ENCODE measurements at places on chromosomes 16 and 17.
A peak's percentile ranks its signal among the peaks of the same experiment; 100 is the strongest.

- DNase-seq, result no peak
Measured at GRCh38 chr17:22203208-22203715, 510.9 kb downstream of the KCNJ18 start.

GRCh38 chr17:82799591-82799990, 40.2 kb downstream of the ZNF750 start:
- DNase-seq, result no peak

GRCh38 chr17:77363821-77364361, 223.1 kb downstream of the SEC14L1 start:
- DNase-seq, result no peak

DNA sequence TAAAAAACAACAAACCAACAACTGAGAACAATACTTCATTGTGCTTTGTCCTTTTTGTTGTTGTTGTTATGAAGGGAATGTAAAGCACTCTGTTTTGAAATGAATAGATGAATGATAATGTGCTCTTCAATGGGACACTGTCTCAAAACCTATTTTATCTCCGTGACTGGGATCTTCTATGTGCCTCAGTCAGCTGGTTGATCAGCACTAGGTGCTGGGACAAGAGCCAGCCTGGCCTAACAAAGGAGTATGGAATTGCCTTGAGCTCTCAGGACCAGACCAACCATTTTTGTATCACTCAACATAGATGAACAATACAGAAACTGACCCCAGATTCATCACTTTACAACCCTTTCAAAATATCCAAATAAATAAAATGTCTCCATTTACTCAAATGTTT, 440.2 kb downstream of the KCNJ2 start:
- no peak for DNase-seq

- DNase-seq, result no peak
Measured at GRCh38 chr17:36765436-36766043, 164.2 kb downstream of the MRM1 start.

DNA sequence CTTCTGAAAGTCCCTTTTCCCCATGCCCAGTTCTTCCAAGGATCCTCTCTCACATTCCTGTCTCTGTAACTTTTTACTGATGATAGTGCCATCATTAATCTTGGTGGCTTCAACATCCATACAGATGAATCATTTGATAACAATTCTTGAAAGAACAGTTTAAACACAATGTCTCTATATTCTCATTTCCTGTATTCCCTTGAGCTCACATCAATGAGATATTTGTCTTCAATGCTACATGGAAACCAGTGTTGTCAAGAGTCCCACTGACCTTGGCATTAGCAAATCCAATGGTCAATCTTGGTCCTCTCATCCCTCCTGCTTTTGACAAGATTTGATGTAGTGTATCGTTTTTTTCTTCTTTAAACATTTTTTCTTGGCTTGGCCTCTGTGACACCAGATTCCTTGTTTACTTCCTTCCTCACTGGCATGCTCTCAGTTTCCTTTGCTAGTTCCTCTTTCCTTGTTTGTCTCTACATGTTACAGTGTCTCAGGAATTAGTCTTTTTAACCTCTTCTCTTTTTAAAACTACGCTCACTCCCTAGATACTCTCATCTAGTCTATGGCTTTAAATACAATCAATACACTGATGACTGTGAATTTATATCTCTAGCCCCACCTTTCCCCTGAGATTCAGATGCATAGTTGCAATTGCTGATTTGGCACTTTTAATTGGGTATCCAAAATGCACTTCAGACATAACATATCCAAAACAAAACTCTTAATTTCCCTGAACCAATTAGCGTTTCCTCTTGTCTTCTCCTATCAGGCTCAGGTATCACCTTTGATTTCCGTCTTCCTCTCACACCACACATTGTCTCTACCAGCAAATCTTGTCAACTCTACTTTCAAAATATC, 134.0 kb downstream of the MYO1D start:
- no peak for DNase-seq

- DNase-seq, result no peak
Measured at GRCh38 chr16:20566864-20567263, 9.3 kb downstream of the ACSM2B start.

DNA sequence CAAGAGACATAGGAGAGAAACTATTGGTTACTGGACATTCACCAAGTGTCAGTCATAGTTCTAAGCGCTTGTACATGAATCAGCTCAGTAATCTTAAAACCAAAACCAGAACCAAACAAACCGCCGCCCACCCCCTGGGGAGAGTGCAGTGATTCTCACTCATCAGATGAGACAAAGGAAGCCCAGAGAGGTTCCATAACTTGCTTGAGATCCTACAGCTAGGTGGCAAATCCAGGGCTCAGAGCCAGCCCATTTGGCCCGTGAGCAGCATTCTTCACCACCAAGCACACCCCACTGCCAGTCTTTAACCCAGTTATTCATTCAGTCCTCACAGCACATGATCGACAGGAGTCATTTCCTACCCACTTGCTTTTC, 37.2 kb upstream of the RGS9 start:
- DNase-seq, result peak; percentile 97

DNA sequence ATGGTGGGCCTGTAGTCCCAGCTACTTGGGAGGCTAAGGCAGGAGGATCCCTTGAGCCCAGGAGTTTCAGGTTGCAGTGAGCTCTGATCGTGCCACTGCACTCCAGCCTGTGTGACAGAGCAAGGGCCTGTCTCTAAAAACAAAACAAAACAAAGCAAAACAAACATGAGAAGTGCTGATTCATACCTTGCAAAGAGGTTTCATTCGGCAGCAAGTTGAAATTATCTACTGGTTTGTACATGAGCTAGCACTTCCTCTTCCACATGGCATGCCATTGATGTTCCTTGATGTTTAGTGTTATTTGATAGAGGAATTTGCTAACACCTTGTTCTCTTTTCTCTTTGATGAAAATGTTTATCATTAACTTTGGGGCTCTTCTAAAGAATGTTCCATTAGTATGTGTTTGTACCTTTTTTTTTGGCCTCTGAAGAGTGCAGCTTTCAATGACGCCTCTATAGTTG, 50.6 kb downstream of the SPECC1 start:
- no peak for DNase-seq

- peak; percentile 77 for DNase-seq
Measured at GRCh38 chr17:81983639-81984373, 6.4 kb downstream of the ASPSCR1 start.

DNA sequence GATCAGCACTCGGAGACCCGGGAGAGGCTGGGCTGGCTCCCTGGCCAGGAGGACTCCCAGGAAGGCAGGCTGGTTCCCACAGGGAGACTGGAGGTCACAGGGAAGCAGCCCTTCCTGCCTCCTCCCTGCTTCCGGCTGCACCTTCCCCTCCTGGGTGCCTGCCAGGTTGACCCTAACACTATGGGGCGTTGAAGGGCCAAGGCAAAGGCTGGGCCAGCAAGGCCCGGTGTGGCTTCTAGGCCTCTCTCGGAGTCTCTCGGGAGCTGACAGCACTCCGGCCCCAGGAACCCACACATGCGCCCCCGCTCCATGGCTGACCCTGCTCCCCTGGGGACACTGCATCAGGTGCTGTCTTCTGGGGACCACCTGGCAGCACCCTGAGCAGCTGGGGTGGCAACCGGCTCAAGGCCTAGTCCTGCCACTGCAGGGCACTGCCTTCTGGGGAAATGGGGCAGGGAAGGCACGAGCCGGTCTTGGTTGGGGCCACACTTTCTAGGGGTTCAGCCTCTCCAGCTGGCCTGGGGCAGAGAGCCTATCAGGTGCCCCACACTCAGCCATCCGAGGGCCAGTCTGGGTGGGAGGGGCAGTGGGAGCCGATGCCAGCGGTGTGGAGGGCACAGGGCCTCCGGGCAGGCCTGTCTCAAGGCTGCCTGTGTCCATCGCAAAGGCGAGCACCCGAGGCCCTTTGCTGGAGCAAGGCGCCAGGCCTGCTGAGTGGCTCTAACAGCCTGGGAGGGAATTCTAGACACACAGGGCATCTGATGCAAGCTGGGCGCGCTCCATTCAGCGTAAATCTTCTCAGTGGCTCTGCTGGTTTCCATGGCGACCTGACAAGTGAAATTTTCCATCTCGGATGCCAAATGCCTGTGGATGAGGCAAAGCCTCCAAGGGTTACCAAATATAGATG, 5.6 kb upstream of the MTSS2 start:
- peak; percentile 99 for DNase-seq

DNA sequence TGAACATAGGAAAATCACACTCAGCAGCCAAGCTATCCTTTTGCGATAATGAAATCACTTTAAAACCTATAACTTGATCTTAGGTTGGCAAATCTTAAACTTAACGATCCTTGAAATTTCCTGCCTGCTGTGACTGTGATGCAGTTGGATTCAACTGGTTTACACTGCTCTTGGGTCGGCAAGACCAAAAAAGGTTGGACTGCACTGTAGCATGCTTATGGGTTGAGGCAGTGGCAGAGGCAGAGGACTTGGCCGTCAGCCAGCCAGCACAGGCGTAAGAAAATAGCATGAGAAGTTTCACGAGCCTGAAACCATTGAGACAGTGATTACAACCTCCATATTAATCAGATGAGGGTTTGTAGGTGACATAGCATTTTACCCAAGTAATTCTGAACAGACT, 21.4 kb downstream of the WSB1 start:
- DNase-seq, result peak; percentile 85

DNA sequence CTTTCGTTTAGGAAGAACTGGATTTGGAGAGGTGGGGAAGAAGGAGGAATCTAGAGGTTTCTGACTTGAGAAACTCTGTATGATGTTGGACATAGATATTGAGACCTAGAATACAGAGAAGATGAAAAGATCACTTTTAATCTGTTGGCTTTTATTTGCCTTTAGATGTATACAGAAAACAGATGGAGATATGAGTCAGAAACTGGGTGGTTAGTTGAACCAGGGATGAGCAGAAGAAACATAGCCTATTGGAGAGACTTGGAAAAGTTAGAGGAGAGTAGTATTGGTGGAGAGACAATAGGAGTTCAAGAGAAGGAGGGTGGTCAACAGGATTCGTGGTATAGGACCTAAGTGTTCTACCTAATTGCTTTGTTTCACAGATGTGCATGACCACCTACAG, 5.1 kb downstream of the PHAF1 start:
- DNase-seq, result no peak

- no peak for DNase-seq
Measured at GRCh38 chr17:62573480-62574117, 53.9 kb upstream of the MRC2 start.

GRCh38 chr17:13522749-13523148, 79.0 kb downstream of the HS3ST3A1 start:
- DNase-seq, result no peak

DNA sequence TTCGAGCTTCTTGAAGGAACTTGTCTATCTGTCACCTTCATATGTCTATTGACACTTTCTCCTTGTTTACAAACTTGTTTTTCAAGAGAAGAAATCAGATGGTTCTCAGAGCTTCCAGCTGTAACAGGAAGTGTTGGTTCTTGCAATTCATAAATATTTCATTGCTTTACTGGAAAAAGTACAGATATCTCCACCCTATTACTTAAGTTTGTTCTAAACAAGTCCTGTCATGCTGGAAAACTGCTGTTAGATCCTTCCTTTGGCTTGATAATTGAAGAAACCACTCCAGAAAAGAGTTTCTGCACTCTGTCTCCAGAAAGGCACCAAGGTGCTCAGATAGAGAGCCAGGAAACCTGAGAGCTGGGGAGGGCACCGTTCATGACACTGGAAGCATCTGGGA, 181.6 kb downstream of the DNAH9 start:
- no peak for DNase-seq

DNA sequence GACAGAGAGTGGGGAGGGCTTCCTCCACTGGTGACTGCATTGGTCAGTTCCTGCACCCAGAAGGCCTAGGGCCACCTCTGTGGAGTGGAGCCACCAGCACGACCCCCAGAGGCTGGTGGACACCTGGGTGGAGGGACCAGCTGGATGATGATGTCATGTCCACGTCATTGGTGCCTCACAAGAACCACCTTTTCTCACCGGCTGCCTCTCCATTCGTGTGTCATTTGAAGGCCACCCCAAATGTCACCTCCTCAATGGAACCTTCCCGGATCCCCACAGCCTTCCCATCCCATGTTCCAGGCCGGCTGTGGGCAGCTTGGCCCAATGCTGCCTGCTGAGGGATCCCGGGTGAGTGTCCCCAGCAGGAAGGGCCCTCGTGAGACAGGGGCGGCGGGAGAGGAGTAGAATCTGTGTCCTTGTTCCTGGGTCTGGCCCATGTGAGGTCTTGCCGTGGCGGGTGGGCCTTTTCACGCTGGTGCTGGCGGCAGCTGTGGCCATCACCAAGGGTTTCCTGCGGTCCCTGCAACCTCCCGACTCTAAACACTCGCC, 9.1 kb upstream of the CHMP6 start:
- DNase-seq, result no peak

DNA sequence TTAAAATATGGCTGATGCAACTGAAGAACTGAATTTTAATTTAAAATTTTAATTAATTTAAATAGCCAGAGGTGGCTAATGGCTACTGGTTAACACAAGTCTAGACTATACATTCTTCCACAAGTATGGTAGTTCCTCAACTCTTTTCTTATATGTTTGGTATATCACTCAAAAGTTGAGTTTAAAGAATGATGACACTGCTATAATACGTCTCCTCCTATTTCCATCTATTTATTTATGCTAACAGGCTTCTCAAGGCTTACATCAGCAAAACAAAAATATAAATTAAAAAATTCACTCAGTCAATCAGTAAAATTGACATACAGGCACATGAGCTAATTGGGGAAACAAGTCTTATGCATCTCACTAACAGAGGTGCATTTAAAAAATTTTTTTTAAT, 227.9 kb upstream of the PMFBP1 start:
- DNase-seq, result no peak

DNA sequence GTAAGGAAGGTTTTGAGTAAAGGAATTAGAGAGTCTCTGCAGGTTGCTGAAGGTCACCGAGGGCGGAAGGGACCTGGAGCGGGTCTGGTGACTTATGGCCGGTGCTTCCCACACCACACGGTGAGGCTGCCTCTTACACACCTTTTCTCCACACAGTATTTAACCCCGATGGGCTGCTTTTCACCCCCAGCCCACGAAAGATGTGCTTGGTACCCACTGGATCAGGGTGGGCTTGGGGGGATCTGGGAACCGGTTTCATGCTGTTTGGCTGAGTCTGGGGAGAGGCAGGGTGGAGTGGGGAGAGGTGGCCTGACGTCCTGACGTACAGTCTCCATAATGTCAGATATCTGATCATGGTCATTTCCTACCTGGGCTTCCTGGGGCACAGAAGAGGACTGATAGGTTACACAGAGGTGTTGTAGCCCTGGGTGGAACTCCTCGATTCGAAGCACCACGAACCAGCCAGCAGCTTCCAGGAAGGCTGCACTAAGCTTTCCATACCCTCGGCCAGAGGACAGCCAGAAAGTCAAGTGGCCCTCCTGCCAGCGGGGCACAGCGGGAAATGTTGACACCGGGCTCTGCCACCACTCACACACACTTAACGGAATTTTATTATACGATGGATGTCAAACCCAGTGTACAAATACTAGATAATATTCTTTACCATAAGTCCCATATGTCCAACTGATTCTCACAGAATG, 34.0 kb downstream of the OR1D5 start:
- DNase-seq, result no peak

Data from trophoblast cell (in vitro differentiated cells and primary cell).